ENCODE measurements at places on chromosomes 2 and 18.

DNA sequence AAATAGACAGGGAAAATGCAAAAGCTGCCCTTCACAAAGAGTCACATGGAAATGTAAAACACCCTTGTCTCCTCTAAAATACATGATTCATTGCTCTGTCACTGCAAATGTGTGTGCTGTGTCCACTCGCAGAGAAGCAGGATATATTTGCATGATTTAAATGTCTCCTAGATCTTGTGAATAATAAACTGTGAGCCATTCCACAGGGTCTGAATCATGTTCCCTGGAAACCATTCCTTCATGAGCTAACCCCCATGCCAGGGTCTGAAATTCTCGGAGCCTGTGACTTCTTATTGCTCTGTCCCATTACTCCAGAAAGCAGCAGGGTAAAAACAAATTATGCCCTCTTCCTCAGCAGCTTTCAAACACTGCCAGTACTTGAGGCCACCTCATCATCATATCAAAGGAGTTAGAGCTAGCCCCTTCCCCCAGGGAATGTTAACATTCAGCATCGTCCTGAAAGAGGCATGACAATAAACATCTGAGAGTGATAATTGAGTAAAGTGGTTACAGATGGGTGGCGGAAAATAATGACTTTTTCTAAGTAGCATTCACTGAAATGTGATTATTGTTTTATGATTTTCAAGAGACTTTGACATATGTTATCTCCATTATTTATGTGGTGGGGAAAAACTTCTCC, 11.7 kb upstream of the CNGA3 start:
- DNase-seq: no peak

DNA sequence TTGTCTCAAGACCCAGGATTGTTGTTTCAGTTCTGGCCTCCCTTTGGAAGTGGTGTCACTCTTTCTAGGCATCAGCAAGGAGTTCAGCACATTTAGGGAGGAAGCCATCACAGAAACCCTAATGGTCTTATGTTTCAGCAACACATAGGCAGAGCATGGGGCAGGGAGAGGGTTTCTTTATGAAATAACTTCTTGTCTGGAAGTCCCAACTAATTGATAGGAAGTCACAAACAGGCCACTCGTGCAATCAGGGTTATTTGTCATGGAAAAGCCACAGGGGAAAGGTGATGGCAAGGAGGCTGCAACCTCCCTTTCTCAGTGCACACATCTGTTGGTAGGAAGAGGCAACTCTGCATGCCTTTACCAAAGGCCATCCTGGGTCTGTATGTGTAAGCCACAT, 103.0 kb downstream of the BCL11A start:
- DNase-seq: no peak

GRCh38 chr2:123015186-123015585, 1009.9 kb upstream of the CNTNAP5 start:
- no peak for DNase-seq

DNA sequence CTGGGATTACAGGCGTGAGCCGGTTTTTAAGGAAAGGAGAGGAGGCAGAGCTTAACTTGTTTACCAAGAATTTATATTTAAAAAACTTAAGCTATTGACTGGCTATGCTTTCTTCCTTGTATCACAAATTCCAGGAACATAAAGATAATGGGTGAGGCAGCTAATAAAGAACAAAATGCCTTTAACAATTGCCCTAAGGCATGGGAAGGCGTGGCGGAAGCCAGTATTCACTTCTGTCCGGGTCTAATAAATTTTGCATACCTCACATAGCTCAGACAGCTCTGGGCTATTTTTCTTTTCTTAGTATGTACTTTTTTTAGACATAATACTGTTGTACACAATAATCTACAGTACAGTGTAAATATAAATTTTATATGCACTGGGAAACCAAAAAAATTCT, 1.0 kb upstream of the LDAH start:
- no peak for DNase-seq

All from stimulated activated CD8-positive, alpha-beta memory T cell treated with anti-CD3 and anti-CD28 coated beads, Interleukin-12 subunit alpha, Interleukin-12 subunit beta, amount 100 ng/mL, for 1 hour (primary cell).